ENCODE measurements at places on chromosomes 2 and 18. TPM values are rescaled to one million over a fixed set of nuclear protein-coding genes. Genes with fewer than 3 reads are reported as not detected.

- no peak for DNase-seq
- H3K4me3 ChIP-seq = no peak overlapping the region
- no peaks in the 10 kb centered on the region for H3K27me3 ChIP-seq
- H3K4me1 ChIP-seq = no peaks in the 10 kb centered on the region
- no peak overlapping the region for H3K27ac ChIP-seq
- H3K36me3 ChIP-seq = no peaks in the 10 kb centered on the region
Observed at GRCh38 chr2:223121283-223121682, 69.3 kb downstream of the KCNE4 start.

GRCh38 chr18:76391746-76392145, 103.3 kb downstream of the ZNF516 start:
- no peak overlapping the region for H3K4me3 ChIP-seq
- H3K27me3 ChIP-seq = no peaks in the 10 kb centered on the region

DNA sequence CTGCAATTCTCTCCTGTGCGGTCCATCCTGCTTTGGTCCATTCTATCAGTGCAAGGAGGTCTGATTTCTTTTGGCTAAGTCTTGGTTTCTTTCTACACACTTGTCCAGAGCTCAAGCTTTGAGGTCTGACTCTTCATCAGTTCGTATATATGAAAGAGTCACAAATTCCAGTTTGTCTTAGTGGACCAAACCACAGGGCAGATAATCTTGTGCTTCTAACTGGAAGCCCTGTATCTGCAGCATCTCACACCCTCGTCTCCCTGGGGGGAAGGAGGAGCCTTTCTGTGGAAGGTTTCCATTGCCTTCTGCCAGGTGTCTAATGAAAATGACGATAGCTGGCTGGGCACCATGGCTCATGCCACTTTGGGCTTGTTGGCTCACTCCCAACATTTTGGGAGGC, 148.5 kb downstream of the SPP2 start:
- H3K27me3 ChIP-seq = no peaks in the 10 kb centered on the region
- H3K27ac ChIP-seq = no peak overlapping the region

- no peak overlapping the region for H3K27ac ChIP-seq
- DNase-seq = no peak
- no peaks in the 10 kb centered on the region for H3K4me1 ChIP-seq
- no peaks in the 10 kb centered on the region for H3K27me3 ChIP-seq
Observed at GRCh38 chr18:47343291-47343690, 91.8 kb upstream of the SKOR2 start.

- no peak overlapping the region for H3K27ac ChIP-seq
- no peaks in the 10 kb centered on the region for H3K36me3 ChIP-seq
- no peaks in the 10 kb centered on the region for H3K27me3 ChIP-seq
Observed at GRCh38 chr18:65835881-65836280, 85.1 kb downstream of the CDH7 start.

DNA sequence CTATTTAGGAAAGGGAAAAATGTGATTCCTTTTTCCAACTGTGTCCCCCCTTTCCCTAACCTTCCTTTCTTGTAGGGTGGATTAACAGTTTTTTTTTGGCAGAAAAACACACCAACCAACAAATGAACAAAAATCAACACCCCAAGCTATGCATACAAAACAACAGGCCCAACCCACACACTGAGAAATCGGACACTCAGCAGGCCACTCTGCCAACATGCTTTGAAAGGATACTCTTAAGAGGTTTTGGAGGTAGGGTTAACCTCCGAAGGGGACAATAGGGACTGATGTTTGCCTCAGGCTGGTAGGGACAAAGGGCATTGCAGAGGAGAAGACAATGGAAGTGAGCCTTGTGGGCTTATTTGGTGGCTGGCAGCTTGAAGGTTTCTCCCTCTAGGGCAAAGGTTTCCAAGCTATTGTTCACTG, 33.1 kb upstream of the POLE4 start:
- DNase-seq = no peak
- H3K27me3 ChIP-seq = no peaks in the 10 kb centered on the region
- H3K4me1 ChIP-seq = no peaks in the 10 kb centered on the region
- H3K36me3 ChIP-seq = no peaks in the 10 kb centered on the region
- H3K4me3 ChIP-seq = no peak overlapping the region
- H3K27ac ChIP-seq = no peak overlapping the region

- H3K4me3 ChIP-seq = no peak overlapping the region
- no peaks in the 10 kb centered on the region for H3K27me3 ChIP-seq
- no peaks in the 10 kb centered on the region for H3K36me3 ChIP-seq
- no peak for DNase-seq
- no peak overlapping the region for H3K27ac ChIP-seq
Observed at GRCh38 chr18:45761512-45762114, 37.6 kb downstream of the SLC14A1 start.

- no peaks in the 10 kb centered on the region for H3K36me3 ChIP-seq
- H3K4me3 ChIP-seq = no peak overlapping the region
- no peak for DNase-seq
- H3K4me1 ChIP-seq = no peaks in the 10 kb centered on the region
- no peak overlapping the region for H3K27ac ChIP-seq
- H3K27me3 ChIP-seq = no peaks in the 10 kb centered on the region
Observed at GRCh38 chr2:150526006-150526405, 38.5 kb upstream of the RND3 start.

DNA sequence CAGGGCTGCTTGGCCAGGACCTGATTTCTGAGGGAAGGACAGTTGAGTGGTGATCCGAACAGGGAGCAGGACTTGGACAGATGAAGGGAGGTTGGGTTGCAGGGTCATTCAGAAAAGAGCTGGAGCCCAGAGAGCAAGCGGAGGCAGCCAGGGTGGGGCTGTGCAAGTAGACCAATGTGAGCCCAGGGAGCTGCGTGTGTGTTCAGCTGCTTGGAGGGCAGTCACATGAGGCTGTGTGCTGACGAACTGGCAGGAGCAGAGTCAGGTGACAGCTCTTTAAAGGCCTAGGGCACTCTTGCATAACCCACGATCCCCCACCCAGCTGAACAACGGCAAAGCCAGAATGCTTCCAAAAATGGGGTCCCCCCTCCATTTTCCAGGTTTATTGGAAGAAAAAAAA, 4.6 kb upstream of the MLPH start:
- H3K27ac ChIP-seq = no peak overlapping the region
- no peaks in the 10 kb centered on the region for H3K4me1 ChIP-seq
- DNase-seq = no peak

DNA sequence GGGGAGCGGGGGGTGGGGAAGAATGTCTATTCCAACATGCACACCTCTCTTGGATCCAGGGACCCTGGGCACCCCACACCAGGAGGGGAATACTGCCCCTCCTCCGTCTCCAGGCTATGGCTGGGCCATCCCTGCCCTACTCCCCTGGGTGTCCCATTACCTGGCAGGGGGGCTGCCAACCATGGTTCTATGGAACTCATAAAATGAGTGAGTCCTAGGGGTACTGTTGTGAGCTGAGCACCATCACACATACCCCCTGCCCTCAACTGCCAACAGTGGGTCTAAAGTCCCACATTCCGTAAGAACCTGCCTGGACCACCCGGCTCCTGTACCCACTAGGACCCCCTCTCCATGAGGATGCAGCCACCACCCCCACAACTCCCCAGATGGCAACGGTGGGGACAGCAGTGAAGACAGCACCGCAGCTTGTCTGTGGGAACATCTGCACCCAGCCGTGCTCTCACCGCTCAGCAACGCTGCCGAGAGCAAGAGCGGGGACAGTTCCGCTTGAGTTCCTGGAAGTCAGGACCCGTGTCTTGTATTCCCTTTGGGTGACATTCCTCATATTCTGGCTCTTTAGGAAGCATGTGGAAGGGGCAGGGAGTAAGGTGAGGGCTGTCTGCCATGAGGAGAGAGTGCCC, 41.5 kb downstream of the BIN1 start:
- no peak for DNase-seq
- H3K36me3 ChIP-seq = peaks cover 19% of the 10 kb centered on the region
- no peak overlapping the region for H3K4me3 ChIP-seq
- peaks cover 17% of the 10 kb centered on the region for H3K4me1 ChIP-seq
- no peaks in the 10 kb centered on the region for H3K27me3 ChIP-seq

DNA sequence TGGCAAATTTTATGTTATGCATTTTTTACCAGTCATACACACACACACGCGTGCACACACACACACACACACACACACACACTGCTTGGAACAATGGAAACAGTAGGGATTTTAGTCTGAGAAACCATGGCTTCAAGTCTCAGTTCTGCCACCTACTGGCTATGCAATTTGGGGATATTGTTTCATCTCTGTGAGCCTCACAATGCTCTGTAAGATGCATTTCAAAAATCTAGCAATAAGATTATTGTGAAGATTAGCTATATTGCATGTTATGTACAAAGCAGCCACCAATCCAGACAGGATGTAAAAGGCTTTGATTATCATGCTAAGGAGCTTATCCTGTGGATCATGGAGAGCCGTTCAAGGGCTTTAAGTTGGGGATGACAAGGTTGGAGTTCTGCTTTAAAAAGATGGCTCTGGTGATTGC, 401.4 kb downstream of the NBAS start:
- H3K36me3 ChIP-seq = no peaks in the 10 kb centered on the region
- H3K27me3 ChIP-seq = no peaks in the 10 kb centered on the region
- H3K4me1 ChIP-seq = no peaks in the 10 kb centered on the region
- DNase-seq = no peak
- no peak overlapping the region for H3K27ac ChIP-seq
- H3K4me3 ChIP-seq = no peak overlapping the region

DNA sequence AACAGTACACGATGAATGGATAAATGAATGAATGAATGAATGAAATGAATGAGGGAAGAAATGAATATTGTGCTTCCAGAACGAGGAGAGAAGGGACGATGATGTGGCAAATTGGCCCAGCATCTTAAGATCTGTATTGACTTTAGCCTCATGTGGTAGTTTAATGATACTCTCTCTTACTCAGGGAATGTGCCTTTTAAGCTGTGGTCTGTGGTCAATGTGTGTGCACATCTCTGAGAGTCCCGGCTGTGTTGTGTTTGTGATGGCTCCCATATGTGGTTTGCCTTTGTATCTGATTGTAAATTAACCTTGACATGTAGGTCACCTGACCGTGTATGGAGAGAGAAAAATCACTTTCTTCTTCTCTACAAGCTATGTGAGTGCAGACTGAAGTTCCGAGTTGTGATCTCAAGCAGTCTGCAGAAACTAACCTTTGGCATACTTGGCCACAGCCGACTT, 91.2 kb downstream of the NEDD4L start:
- no peaks in the 10 kb centered on the region for H3K27me3 ChIP-seq
- no peak overlapping the region for H3K4me3 ChIP-seq
- H3K4me1 ChIP-seq = no peaks in the 10 kb centered on the region
- no peaks in the 10 kb centered on the region for H3K36me3 ChIP-seq

Gene FSHR
- total RNA-seq = not detected

Gene GPAT2
- 33.6 TPM for total RNA-seq

Gene KIF3C
- 5.5 TPM for total RNA-seq

Gene ASXL3
- not detected for total RNA-seq

Gene ALK
- not detected for total RNA-seq

Gene HSPD1
- total RNA-seq = 1,152 TPM

Gene SERPINB5
- not detected for total RNA-seq

Gene NEU2
- total RNA-seq = not detected

Gene PROM2
- total RNA-seq = 0.18 TPM
